Bronchial epithelial cell (primary cell): ENCODE measurements at places on chromosomes 1 and 21. TPM values are rescaled to one million over a fixed set of nuclear protein-coding genes. Genes with fewer than 3 reads are reported as not detected.

DNA sequence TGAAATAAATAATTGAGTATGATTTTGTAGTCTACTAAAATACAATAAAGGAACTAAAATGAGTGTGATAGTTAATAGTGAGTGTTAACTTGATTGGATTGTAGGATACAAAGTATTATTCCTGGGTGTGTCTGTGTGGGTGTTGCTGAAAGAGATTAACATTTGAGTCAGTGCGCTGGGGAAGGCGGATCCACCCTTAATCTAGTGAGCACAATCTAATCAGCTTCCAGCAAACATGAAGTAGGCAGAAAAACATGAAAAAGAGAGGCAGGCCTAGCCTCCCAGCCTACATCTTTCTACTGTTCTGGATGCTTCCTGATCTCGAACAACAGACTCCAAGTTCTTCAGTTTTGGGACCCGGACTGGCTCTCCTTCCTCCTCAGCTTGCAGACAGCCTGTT, 1716.6 kb downstream of the MRPL39 start:
- DNase-seq = no peak

Gene MAN1C1
- under 0.01 and 0.26 TPM in 2 replicates for total RNA-seq

DNA sequence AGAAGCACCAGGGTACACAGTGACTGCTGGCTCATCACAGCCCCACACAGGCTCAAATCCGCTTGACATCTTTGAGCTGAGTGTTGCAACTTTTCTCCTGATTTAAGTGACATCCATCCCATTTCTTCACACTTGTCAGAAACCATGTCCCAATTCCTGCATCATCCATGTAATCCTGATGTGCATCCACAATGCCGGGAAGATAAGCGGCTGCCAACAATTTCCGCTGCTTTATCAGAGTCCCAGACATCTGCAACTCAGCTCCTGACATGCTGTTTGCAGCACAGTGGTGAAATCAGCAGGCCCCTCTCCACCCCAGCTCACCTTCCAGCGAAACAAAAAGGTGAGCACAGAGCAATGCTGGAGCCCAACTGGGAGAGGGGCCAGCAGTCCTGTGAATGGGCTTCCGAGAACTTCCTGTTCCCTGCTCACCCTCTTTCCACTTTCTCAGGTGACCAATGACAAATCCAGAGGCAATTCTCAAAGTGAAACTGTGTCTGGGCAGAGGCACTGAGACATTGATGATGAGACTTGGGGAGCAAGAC, 581.0 kb downstream of the AJAP1 start:
- no peak for DNase-seq

DNA sequence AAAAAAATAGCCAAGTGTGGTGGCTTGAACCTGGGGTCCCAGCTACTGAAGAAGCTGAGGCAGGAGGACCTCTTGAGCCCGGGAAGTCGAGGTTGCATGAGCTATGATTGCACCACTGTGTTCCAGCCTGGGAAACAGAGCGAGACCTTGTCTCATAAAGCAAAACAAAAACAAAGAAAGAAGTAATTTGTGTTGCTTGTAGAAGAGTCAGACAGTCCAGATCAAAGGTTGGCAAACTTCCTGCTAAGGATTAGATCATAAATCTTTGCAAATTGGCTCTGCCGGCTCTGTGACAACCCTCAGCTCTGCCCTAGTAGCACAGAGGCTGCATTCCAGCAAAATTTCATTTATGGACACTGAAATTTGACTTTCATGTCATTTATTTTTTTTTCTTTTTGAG, 19.0 kb upstream of the MFN2 start:
- no peak for DNase-seq

Gene ZZZ3
- 64.3 and 69.2 TPM in 2 replicates for total RNA-seq
